Activated CD4-positive, CD25-positive, alpha-beta regulatory T cell (primary cell): ENCODE measurements at places on chromosomes 1 and 21.

DNA sequence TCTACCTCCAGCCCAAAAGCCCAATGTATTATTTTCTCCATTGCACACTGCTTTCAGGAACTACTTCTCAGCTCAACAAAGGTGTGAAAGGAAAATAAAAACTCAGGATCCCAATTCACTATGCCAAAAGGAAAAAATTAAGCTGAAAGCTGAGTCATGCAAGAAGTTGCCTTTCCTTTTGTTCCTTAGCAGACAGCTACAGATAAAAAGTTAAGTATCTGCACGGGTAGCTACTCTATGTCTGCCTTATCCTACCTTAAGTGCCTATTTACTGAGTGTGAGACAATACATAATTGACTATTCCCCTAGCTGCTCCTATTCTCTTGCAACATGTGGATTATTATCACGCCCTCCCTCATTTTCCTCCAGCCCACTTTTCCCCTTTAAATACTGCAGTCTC, 84.1 kb downstream of the ADCY10 start:
- no peak for DNase-seq

GRCh38 chr21:46180778-46181391, 3.4 kb downstream of the SPATC1L start:
- DNase-seq: no peak

DNA sequence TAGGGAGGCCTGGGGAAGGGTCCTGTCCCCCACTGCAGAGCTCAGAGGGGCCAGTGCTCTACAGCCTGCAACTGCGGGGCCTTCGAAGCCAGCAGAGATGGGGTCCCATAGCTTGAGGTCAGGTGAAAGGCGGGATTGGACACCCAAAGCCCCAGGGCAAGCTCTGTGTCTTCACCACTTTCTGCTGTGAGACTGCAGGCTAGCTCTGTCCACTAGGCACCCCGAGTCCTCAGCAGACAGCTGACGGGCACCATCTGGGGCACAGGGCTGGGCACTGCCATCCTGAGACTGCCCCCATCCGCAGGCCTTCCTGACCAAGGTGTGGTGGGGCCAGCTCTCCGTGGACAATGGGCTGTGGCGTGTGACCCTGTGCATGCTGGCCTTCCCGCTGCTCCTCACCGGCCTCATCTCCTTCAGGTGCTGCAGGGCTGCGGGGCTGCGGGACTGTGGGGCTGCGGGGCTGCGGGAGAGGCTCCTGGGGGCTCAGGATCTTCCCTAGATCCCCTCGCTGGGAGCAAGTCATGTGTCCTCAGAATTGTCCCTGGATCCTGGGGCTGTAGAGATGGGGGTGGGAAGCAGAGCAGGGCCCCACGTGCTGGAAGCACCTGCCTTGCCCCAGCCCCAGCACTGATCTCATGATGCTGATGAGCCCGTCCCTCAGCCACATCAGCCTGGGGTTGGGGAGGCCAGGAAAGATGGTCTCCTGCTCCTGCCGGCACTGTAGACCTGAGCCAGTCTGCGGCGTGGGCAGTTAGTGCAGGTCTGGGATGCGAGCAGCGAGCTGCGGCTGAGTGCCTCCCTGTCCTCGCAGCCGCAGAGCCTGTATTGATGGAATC, 46.8 kb downstream of the TRPM2 start:
- DNase-seq: no peak

DNA sequence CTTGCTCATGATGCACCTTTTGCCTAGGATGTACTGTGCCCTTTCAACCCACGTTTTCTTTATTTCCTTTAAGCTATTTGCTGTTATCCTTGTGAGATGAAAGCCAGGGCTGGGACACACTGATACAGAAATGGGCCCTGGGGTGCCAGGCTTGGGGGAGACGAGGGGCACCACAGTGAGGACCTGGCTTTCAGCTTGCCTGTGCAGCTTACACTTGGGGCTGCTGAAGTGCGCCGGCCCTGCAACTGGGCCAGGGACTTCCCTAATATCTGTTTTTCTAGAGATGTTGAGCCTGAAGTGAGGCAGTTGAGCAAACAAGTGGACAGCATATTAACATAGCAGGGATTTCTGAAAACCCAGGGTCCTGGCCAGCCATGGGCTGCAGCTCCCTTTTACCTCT, 42.5 kb upstream of the SLC19A1 start:
- DNase-seq: no peak

DNA sequence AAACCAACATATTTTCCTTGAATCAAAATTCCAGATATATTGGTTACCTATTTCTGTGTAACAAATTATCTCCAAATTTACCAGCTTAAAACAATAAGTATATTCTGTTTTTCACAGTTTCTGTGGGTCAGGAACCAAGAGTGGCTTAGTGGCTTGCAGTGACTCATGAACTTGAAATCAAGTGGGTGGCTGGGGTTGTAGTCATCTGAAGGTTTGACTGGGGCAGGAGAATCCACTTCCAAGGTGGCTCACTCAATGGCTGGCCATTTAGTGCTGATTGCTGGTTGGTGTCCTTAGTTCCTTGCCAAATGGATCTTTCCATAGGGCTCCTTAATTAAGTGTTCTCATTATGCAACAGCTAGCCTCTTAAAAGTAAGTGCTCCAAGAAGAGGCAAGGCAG, 43.8 kb downstream of the ALG14 start:
- no peak for DNase-seq

DNA sequence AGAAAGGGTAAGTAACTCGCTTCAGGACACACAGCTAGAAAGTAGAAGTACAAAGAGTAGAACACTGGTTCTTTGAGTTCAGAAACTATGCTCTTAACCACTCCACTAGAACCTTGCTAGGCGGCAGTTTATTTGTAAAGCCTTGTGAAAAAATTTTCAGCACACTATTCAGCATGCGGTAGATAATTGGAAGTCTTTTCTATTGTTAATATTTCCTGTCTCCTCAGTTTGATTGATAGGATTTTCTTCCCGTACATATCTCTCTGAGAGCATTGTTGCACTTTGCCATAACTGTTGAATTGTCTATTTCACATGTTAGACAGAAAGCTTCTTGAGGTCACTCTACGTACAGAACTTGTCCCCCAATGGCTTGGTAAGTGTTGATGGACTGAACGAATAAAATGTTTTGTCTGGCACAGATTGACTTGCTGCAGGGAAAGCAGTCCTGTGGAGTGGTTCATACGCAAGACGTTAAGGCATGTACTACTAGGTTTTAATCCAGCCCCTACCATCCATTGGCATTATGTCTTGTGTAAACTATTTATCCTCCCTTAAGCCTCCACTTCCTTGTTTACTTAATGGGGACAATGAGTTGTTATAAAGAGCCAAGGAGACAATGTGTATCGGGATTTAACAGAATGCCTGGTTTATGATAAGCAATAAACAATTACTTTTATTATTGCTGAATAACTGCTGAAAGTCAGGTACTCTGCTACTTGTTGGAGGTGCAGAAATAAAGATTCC, 35.8 kb downstream of the C1orf21 start:
- no peak for DNase-seq

- DNase-seq: no peak
These were observed 63.7 kb downstream of the FAAP20 start for GRCh38 chr1:2130871-2131289.

DNA sequence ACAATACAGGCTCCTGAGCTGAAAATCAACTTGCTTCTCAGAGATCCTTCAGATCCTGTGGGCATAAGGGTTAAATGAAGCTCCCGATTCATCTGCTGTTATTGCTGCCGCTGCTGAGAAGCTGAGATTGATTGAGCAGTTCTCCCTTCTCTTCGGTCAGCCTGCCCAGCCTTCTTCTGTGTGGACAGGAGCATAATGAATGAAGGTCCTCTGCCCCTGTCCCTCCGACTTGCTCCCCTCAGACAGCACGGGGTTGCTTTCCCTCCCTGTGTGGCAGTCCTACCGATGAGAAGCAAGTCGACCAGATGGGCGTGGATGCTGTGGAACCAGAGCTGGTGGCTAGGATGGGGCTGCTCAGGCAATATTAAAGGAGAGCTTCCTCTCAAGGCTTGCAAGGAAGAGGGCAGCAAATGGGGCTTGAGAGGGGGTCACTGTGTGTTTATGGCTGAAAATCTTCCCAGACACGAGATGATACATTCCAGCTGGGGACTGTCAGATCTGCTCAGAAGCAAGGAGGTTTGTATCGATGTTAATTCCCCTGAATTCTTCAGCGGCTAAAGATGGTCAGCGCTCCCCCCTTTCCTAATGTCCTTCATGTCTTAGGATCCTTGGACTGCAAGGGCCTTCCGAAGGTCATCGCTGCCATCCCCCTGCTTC, 63.9 kb upstream of the GOLT1A start:
- DNase-seq: no peak

DNA sequence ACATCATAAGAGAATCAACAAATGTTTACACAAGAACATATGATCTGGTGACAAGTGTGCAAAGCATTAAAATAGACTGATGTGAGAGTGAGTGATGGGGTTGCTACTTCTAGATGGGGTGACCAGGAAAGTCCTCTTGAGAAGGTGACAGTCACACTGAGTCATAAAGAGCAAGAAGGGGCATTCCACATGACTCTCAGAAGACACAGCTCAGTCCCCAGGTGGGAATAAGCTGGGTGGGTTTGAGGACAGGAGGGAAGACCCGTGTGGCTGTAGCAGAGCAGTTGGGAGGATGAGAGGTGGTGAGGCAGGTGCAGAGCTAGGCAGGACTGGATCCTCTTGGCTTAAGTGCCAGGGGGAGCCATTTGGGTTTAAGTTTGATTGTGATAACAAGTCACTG, 53.1 kb downstream of the TNR start:
- no peak for DNase-seq

DNA sequence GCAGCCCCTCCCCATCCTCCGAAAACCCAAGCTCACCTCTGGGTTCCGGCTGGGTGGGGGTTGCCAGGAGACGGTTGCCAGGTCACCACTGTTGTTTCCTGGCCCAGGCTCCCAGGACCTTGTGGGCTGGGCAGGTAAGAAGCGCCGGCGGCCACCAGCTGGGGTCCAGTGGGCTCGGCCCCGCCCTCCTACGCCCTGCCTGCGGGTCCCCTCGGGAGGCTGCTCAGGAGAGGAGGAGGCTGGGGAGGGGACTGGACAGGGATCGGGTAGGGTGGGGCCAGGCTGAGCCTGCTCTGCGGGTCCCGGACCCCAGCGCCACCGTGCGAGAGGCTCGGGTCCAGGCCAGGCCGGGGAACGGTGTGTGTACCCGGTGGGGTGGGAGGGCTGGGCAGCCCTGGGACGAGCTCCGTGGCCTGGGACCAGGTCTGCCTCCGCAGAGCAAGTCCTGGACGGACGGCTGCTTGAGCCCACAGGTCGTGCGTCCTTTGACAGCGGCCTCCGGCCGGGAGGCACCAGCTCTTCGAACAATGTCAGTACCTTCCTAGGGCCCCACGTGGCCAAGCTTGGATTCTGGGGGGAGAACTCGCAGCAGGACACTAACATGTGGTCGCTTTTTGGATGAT, at the start of gene TTLL10:
TSS of gene TTLL10 (plus strand) at position 88 of the 623 bp plus-strand sequence. CDS start 5,336 bp downstream, outside the sequence.
- peak; percentile 43 for DNase-seq

GRCh38 chr1:7010534-7011200, 225.4 kb downstream of the CAMTA1 start:
- DNase-seq: no peak

- no peak for DNase-seq
These were observed 211.2 kb downstream of the SETD4 start for GRCh38 chr21:35849144-35849543.

- DNase-seq: no peak
These were observed 52.1 kb downstream of the ZFYVE9 start for GRCh38 chr1:52193985-52194384.

- no peak for DNase-seq
These were observed 11.1 kb upstream of the GJA5 start for GRCh38 chr1:147771226-147772125.

DNA sequence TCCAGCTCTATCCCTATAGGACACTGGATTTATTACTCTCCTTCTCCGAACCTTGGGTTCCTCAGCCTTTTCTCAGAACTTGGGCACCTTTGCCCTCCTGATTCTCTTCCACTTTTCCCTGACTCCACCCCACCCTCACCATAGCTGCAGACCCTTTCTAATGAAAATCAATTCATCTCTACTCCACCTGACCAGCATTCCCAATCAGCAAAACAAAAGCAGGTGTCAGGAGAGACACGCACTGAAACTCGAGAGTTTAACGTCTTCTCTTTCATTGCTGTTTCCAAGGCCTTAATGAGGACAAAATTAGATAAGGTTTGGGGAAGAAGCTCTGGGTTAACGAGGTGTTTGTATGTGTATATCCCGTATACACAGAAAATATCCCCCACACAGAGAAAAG, 208.8 kb downstream of the PLPP3 start:
- no peak for DNase-seq

DNA sequence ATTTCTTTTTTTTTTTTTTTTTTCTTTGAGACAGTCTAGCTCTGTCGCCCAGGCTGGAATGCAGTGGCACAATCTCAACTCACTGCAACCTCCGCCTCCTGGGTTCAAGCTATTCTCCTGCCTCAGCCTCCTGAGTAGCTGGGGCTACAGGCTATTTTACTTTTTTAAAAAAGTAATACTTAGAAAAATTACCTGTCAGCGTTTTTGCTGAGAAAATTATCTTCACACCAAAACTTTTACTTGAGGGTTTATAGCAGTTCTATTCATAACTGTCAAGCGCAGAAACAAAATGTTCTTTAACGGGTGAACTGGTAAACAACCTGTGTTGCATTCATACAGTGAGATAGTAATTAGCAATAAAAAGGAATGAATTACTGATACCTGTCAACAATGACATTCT, 1.5 kb upstream of the SLC25A24 start:
- no peak for DNase-seq

GRCh38 chr1:167934426-167935215, 1.9 kb upstream of the DCAF6 start:
- DNase-seq: no peak

GRCh38 chr1:205240118-205240517, 12.4 kb downstream of the TMCC2 start:
- no peak for DNase-seq

DNA sequence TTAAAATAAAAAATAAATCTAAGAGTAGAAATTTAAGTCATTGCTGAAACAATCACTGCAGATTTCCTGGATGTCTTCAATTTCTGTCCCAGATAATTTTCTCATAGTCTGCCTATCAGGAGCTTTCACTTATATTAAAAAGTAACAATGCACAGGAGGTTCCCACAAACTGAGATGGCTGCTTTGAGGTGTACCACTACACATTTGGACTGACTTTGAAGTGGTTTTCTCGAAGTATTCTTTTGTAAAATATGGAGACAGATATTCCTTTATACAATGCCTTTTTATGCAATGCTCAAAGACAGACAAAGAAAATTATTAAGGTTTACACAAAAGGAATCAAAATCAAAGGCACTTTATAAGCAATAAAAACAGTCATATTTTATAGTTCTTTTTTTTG, 24.5 kb downstream of the TOR1AIP2 start:
- DNase-seq: no peak

GRCh38 chr21:33542640-33543504, at the start of gene SON:
Gene SON (plus strand): TSS chr21:33543038. CDS start chr21:33543093, 55 bp downstream.
- DNase-seq: peak; percentile 91
